ENCODE measurements at places on chromosomes 16 and 17.

DNA sequence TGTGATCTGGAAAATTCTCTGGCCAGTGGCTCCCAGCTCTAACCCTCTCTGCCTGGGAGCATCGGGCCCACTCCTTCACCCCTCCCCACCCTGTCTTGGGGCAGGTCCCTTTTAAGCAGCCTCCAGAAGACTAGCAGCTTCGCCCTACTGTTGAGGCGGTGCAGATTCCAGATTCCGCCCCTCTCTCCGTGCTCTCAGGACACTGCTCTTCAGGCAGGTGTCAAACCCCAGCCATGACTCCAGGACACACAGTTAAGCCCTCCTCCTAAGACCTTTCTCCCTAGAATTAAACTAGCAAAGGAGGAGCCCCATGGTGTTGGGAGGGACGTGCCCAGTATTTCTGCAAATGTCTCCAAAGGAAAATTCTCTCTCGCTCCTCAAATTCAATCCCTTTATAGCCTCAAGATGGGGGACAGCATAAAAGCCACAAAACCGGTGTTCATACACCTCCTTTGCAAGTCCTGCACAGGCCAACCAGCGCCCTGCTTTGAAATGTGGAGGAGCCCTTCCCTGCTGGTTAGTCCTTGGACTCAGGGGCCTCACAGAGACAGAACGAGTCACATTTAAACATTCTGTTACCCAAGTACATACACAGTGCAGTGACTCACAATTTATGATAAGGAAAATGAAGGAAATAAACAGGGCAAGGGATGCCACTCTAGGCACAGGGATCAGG is 7.2 kb downstream of the LPO start:
- DNase-seq = no peak

GRCh38 chr16:81946206-81946605 is 65.1 kb downstream of the SDR42E1 start:
- DNase-seq = no peak

GRCh38 chr17:48624544-48625494 is 1.3 kb downstream of the HOXB9 start:
- no peak for DNase-seq

- DNase-seq = peak; percentile 50
Measured at GRCh38 chr16:3020604-3021448, 658 bp downstream of the TNFRSF12A start.

DNA sequence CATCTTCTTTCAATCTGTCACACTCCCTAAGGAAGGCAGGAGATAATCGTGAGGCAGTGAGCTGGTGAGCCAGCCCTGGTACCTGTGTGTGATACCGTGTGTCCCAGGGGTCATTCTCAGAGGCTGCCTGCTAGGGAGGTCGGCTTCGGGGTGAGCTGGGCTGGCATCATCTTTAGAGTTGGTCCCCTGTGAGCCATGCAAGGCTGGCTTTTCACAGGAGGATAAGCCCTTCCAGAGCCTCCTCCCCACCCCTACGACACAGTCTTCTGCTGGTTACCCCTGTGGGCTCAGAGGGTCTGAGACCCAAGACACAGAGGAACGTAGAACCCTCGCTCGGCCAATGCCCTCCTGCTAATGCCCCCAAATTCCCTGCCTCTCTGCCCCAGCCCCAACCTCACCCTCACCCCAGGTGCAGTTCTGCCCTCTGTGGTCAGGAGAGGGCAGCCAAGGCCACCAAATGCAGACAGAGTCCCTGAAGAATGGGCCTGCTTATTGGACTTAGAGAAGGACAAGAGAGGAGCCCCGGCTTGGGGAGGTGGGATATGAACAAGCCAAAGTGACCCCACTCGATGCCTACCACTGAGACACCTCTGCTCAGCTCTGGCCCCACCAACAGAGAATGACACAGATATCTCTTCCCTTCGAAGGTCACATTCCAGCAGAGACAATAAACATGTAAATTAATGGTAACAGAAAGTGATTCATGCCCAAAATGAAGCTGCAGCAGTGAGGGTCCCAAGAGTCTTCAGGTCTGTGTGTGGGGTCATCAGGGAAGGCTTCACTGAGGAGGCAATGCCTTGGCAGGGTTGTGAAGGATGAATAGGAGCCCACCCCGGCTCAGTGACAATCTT is 80.8 kb upstream of the CCL1 start:
- DNase-seq = no peak

Measured in stimulated activated CD4-positive, alpha-beta T cell treated with anti-CD3 and anti-CD28 coated beads, Interleukin-1b, Interleukin-23, amount 100 ng/mL, for 1 hour (primary cell).